ENCODE measurements at places on chromosomes 3 and 15.

DNA sequence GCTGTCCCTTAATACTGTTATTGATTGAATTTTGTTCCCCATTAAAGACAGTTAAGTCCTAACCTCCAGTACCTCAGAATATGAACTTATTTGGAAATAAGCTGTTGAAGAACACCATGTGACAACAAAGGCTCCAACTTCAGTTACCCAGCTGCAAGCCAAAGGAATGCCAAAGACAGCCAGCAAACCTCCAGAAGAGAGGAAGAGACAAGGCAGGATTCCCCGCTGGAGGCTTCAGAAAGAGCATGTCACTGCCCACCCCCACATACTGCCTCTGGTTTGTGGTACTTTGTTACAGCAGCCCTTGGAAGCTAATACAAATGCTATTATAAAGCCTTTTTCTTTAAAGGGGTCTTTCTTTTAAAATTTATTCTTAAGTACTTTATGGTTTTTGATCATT lies 18.4 kb upstream of the NEK10 start:
- DNase-seq, result no peak

DNA sequence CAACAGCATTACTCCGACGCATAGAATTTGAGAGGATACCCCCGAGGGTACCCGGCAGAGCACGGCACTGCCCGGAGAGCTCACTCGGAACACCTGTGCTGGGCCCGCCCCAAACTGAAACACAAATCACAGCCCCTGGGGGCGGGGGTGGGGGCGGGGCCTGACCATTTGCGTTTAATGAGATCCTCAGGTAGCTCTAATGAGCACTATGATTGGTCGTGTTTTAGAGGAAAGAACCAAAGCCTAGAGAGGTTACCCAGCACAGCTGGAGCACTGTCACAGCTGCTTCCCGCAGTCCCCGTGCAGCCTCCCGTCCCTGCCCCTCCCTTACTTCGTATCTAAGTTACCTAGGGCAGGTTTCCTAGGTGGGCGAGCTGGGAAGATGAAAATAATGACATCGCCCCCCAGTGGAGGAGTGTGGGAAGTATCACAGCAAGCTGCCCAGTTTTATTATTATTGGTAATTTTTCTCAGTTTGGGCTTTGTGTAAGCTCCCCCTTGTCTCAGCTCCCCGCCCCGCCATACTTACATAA lies 187.1 kb downstream of the PDE8A start:
- peak; percentile 63 for DNase-seq

DNA sequence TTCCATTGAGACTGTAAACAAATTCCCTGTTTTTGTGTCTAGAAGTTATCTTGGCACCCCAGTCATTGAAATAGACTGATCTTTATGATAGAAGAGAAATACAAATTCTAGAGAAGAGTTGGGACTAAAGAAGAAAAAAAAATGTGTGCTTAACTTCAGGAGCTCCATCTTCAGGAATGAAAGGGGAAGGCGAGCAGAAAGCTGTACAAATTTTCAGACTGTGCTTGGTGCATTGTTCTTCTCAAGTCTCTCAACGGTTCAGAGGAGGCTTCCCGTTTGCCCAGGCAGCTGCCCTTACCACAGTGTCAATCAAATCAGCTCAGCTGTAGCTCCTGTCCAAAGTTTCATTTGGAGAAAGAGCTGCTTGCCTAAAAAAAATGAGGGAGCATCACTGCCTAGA lies 41.7 kb downstream of the OXSM start:
- peak; percentile 59 for DNase-seq

- DNase-seq, result no peak
Observed at GRCh38 chr3:94071713-94072284, 8.9 kb downstream of the NSUN3 start.

GRCh38 chr3:115085197-115085865 lies 61.8 kb downstream of the ZBTB20 start:
- peak; percentile 22 for DNase-seq

GRCh38 chr3:158847452-158847821 lies 45.6 kb downstream of the MFSD1 start:
- no peak for DNase-seq

DNA sequence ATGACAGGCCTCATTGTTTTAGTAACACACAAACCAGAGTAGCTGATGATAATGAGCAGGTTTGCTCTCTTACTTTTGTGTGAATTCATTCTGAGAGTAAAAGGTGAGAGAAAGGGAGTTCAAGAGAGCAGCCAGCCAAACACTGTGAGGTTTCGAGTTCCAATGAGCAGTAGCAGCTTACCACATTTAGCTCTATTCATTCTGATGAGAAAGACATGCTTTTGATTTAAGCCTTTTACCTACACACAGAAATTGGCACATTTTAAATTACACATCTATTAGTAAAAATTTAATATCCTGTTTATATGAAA lies 28.0 kb downstream of the GLDN start:
- no peak for DNase-seq

- no peak for DNase-seq
Observed at GRCh38 chr3:126343649-126344035, 13.6 kb downstream of the KLF15 start.

- DNase-seq, result no peak
Observed at GRCh38 chr3:54121414-54122323, 683 bp upstream of the CACNA2D3 start.

DNA sequence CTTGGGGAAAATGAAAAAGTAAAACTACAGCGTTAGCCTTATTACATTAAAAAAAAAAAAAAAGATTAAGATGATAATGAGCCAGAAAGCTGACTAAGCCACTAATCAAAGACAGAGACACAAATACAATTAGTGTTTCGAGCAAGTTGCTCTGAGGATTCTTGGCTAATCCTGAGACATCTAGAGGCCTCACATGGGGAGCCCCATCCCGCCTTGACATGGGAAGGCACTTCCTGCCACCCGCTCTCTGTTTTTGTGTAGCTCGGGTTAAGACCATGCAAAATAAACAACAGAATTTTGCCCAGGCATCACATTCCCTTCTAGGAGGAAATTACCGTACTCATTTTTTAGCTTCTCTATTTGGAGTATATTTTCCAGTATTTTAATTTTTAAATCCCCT lies 15.3 kb downstream of the HESX1 start:
- no peak for DNase-seq

GRCh38 chr15:63041402-63041973 lies 1.1 kb upstream of the TPM1 start:
- DNase-seq, result no peak

GRCh38 chr15:68989541-68990230 lies 24.8 kb upstream of the NOX5 start:
- DNase-seq, result no peak

DNA sequence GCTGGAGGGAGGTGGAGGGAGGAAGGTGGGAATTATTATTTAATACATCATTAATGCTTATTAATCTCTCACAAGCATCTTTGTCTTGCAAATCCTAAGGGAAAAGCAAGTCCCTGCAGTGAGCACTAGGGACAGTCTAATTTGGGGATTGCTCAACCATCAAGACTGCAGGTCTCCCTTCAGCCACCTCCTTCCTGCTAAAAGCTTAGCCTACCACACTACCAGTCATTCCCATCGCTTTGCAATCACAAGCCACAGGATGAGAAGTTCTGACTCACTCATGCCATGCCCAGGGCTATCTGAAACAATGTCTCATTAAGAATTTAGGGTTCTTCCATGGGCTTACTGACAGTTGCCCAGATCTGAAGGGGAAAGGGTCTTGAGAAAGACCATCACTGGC lies 51.0 kb upstream of the EIF1B start:
- peak; percentile 25 for DNase-seq

DNA sequence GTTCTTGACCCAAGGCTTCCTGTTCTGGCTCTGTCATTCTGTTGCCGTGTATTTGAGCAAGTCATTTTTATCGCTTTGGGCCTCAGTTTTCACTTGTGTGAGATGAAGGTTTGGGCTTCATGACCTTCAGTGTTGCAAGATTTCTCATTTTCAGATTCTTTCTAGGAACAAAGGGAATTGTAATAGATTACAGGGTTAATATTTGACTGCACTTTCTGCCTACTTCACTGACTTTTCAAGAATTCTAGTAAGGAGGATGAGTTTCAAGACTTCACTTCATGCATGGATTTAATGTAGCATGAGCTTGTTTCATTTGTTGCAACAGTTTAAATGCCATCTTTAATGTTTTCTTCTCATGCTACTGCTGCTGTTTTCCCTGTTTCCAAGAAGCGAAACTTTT lies 226.5 kb downstream of the NLGN1 start:
- DNase-seq, result no peak

DNA sequence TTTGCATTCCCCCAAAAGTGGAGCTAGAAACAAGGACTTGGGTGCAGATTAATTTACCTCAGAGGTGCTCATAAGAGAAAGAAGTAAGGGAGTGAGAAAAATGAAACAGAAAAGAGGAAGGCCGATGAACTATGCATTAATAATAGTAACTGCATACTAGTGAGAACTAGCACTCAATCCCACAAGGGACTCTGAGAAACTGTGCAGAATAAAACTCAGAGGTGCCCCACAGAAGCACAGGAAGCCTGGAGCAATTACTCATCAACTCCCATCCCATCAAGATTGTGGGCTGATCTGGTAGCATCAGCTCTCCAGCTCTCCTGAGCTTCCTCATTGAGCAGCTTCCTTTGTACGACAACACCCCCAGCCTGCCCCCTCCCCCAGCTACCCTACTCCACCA lies 50.8 kb downstream of the CLDN18 start:
- no peak for DNase-seq

- no peak for DNase-seq
Observed at GRCh38 chr3:127209840-127210653, 17.1 kb downstream of the PRR23E start.

DNA sequence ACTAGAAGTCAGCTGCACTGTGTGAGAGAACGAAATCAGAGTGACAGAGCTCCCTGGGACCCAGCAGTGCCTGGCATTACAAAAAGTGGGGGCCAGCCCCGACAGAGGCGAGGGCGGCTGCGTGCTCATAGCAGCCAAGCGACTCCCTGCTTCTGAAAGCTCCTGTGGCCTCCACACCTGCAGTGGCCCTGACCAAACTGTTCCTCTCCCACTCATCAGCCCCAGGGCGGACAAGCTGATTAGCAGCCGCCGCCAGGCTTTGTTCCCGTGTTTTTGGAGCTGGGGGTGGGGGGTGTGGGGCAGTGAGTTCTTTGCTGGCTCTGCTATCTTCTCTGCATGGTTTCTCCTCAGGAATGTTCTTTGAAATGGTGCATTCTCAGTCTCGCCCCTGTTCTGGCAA lies 58.1 kb downstream of the DGKG start:
- DNase-seq, result no peak

GRCh38 chr3:190178779-190179178 lies 58.1 kb upstream of the P3H2 start:
- no peak for DNase-seq

- no peak for DNase-seq
Observed at GRCh38 chr15:100714749-100715342, 112.5 kb downstream of the ASB7 start.

DNA sequence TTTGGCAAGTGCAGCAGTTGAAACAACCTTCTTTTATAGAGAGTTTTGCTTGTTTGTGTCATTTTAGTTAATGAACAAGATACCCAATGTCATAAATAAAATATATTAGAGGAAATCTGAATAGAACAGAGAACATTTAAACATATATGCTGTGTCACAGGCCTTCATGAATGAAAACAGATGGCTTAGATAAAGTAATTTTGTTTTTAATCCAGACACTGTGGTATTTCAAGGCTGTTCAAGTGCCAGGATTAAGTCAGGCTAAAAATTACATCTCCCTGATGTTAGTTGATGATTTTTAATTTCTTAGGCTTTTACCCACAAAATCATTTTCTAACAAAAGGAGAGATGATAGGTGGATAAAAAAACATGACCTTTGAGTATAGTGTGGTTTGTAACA lies 4.9 kb upstream of the ACKR4 start:
- DNase-seq, result no peak

DNA sequence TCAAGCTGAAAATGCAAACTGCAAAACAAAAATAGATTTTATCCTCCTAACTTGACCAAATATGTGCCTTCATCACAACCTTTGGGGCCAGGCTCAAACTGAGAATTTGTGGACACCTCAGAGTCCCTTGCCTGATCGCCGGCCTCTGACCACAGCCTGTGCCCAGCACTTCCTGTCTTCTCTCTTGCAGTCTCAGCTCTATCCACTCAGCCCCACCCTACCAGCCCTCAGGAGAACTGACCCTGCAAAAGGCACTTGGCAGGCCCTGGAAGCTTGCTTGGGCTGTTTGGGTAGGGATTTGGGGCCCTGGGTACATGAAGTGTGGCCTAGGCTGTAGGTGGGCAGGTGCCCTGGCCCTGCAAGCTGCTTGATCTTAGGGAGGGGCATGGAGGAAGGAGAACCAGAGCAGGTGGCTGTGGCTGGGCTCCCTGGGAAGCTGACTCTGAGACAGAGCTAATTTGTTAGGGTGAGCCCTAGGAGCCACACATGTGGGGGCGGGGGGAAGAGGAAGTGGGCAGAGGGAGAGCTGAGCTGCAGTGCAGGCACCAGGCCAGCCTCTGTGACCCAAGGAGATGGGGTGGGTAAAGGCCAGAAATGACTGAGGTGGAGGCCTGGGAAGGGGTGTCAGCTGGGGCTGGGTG lies 8.6 kb downstream of the CLEC3B start:
- DNase-seq, result no peak

All from T47D (cell line).